ENCODE measurements at places on chromosomes 11 and 22.
A peak's percentile ranks its signal among the peaks of the same experiment; 100 is the strongest.

DNA sequence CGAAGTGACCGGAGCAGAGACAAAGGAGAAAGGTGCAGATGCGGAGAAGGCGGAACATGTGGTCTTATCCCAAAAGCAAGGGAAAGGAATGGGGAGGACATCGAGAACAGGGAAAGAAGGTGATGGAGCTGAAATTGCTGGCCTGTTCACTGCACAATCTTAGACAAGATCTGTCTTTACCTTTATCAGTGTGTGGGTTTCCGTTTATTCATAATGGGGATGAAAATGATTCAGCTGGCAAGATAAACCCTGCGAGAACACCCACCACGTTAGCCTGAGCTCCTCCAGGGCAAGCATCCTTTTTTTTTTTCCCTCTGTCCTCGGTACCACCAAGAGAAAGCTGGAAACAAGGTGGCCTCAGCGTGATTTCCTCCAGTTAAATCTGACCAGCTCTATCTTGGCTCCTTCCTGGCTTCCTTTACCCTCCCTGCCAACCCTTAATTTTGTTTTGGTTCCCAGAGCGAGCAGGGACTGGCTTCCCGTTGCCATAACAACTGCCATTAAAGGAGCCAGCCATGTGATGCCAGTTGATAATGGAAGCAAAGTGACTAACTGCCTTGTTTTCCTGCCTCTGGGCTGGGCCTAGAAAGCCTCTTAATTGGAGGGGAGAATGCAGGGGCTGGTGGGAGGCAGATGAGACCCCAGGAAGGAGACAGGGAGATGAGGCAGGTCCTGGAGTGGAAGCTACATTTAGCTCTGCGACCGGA lies 4.2 kb downstream of the SGSM1 start:
- DNase-seq: no peak

DNA sequence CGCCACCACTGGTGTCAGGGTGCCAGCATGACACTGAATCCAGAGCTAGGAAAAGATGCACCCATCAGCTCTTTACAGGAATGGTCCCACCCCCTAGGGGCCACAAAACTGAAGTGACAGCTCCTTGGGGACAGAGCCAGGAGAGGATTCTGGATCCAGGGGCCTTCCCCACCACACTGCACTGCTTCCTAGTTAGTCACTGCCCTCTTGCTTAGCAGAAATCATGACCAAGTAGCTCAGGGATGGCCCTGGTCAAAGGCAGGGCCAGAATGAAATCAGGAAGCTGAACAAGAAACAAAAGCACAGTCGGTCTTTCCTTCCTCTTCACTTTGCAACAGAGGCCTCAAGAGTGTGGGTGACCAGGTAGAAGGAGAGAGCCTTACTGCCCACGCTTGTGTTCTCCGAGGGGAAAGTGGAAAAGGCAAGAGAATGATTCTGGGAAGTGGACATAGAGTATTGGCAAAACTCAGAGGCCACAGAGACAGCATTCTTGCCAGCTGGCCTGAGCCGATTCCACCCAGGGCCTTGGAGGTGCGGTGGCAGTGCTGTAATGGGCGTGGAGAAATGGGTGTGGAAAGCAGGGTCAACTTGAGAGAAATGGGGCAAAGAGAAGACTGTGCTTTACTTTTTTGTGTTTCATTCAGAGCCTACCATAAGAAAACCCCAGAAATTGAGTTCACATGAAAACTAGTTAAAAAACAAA lies 39.8 kb downstream of the KCNJ1 start:
- no peak for DNase-seq

GRCh38 chr11:16799890-16800289 lies 61.4 kb downstream of the C11orf58 start:
- no peak for DNase-seq

DNA sequence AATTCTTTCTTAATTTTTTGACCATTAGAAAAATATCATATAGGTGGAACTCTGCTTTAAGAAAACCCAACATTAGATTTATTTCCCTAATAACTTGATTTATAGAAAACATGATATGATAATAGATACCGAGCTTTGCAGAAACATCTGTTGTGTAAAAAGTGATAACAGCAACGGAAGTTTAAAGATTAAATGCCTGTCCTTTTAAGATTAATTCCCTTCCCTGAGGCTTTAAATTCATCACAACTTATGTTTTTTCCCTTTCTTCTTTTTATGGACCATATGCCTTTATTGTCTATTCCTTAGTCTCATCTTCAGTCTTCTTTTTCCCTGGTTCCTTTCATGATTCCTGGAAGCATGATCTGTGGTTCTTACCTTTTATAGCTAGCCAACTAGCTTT lies 1.9 kb downstream of the USP47 start:
- DNase-seq: no peak

DNA sequence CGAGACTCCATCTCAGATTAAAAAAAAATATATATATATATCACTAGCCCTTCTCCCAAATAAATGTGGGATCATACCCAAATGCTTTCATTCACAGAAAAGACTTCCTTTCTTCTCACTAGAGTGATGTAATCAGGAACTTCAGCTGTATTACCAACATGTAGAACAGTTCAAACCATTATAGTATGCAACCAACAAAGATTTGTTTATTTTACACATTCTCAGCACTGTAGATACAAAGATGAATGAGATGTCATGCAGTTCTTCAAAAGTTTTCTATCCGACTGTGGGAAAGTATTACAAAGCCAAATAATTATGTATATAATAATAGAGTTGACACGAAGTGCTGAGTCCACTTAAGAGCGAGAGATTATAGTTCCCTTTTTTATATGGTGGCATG lies 22.2 kb upstream of the ZNF143 start:
- peak; percentile 10 for DNase-seq

DNA sequence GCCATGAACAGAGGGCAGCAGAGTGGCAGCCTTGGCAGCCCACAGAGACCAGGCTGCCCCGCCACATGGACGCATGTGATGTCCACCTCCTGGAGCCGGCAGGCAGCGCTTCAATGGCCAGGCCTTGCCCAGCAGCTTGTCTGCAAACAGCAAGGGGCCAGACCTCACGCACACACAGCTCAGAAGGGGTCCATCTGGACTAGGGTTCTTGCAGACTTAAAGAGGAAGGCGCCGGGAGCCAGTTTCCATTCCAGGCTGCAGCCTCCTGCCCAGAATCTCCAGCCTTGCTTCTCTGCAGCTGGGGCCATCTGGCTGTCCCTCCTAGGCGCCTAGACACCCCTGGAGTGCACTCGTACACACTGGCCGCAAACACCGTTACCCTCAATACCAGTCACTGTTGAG lies 91.9 kb upstream of the TMEM45B start:
- DNase-seq: no peak

- no peak for DNase-seq
Measured at GRCh38 chr22:20554824-20555223, 47.4 kb downstream of the MED15 start.

DNA sequence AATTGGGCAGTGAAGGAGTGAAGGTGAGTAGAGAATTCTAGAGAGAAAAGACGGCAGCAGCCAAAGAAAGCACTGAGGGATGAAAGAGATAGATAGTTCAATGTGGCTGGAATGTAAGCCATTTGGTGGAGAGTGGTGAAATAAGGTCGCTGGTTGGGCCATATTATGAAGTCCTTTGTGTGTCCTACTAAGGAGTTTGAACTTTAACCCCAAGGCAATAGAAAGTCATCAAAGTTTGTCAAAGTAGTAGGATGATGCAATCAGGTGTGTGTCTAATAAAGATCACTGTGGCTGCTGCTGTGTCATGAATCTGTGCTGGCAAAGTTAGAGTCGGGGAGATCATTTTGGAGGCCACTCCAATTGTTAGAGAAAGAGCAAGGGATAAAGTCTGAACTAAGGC lies 18.7 kb downstream of the RNF121 start:
- DNase-seq: no peak

GRCh38 chr11:72421351-72421750 lies 13.0 kb downstream of the CLPB start:
- no peak for DNase-seq

DNA sequence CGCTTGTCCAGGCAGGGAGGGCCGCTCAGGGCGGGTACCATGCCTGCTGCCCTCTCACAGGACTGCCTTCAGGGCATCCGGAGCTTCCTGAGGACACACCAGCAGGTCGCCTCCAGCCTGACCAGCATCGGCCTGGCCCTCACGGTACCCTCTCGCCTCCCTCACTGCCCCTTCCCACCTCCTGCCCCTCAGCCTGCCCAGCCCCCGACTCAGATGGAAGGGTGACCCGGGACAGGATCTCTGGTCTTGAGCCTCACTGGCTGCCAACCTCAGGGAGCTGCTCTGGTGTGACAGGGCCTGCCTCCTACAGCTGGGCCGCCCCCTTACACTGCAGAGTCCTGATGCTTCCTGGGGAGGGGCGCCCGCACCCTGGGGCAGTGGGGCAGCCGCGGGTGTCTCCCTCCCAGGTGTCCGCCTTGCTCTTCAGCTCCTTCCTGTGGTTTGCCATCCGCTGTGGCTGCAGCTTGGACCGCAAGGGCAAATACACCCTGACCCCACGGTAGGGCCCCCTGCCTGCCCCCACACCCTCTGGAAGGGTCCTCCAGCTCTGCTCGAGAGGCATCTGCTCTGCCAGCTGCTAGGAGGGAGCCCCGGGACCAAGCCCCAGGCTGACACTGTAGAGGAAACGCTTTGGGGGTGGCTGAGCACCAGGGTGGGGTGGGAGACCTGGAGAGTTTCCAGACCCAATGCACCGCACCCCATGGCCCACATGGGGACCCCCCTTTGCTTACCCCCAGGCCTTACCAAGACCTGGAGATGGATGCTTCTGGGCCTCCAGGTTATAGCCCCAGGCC lies 14.6 kb downstream of the TSPAN32 start:
- DNase-seq: no peak

DNA sequence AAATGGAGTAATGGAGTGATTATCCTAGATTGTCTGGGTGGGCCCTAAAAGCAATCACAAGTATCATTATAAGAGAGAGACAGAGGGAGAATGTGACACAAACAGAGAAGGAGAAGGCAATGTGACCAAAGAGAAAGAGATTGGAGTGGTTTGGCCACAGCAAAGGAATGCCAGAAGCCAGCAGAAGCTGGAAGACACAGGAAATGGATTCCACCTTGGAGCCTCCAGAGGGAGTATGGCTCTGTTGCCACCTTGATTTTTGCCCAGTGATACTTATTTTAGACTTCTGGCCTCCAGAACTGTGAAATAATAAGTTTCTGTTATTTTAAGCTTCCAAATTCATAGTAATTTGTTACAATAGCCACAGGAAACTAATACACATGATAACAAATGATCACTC lies 36.8 kb upstream of the OR5P2 start:
- DNase-seq: no peak

GRCh38 chr11:17510507-17511206 lies 33.6 kb downstream of the USH1C start:
- no peak for DNase-seq

DNA sequence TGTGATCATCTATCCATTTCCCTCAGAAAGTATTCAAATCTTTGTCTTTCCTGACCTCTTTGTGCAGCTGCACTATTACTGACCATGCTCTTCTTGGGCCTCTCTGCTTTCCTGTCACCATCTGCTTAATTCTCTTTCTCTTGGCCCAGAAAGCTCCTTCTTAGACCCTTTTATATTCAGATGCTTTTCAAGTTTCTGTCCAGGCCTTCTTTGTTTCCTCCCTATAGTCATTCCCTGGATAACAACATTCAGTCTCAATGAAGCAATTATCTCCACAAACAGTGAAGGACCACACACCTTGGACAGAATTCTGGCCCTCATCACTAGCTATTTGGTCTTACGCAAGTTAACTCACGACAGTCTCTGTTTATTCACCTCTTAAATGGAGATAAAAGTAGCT lies 89.7 kb downstream of the LARGE2 start:
- no peak for DNase-seq

- no peak for DNase-seq
Measured at GRCh38 chr11:122717264-122717867, 61.8 kb downstream of the UBASH3B start.

GRCh38 chr22:22085702-22086500 lies 103.3 kb upstream of the TOP3B start:
- peak; percentile 37 for DNase-seq

GRCh38 chr22:42992092-42992491 lies 22.9 kb downstream of the PACSIN2 start:
- DNase-seq: no peak

- no peak for DNase-seq
Measured at GRCh38 chr22:44068422-44069191, 44.5 kb downstream of the PARVB start.

GRCh38 chr11:75246006-75246670 lies 5.6 kb downstream of the TPBGL start:
- no peak for DNase-seq

DNA sequence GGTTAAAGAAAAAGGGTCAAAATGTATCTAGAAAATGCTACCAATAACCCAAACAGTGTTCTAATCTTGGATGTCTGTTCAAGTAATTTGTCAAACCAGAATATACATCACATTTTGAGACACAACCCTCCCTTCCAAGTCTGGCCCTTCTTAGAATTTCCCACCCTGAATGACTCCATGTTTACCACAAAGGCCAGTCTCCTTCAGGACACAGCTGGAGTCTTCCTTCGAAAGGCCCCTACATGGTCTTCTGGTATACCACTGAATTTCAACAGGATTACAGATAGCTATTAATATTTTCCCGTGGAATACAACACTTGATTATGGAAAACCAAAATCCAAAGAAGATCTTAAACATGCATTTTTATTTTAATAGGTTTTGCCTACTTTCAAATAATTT lies 10.2 kb downstream of the CCDC34 start:
- no peak for DNase-seq

- no peak for DNase-seq
Measured at GRCh38 chr11:88139865-88140264, 35.4 kb downstream of the RAB38 start.

- DNase-seq: no peak
Measured at GRCh38 chr22:26701323-26701722, 43.9 kb downstream of the MIAT start.

GRCh38 chr11:62974848-62975522 lies 9.8 kb downstream of the SLC22A6 start:
- DNase-seq: peak; percentile 9

DNA sequence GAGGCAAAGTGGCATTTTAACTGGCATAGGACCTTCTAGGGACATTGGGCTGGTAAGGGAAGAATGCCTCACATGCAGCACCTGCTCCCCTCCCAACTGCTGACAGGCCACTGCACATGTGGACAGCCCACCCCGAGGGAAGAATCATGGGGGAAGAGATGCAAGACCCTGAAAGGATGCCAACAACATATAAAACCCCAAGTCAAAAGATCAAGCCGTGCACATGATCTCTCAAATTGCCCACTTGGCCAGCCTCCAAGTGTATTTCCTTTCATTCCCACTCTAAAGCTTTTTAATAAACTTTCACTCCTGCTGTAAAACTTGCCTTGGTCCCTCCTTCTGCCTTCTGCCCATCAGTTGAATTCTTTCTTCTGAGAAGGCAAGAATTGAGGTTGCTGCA lies 947.8 kb upstream of the CCDC90B start:
- no peak for DNase-seq

DNA sequence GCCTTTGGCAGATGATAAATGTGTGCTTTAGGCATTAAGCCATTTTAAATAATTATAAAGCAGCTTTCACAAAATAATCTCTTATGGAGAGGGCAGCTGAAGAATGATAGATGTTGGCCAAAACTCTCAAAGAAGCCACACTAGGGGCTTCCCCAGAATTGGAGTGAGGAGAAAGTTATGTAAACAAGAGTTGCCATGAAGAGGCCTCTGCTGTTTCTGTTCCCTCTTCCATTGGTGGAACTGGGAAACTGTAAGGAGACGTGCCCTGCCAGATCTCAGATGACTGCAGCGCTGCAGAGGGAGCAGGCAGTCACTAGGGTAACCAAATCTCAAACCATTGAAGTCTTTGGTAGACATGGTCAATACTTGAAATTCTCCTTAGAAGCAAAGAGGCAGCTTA lies 19.4 kb upstream of the APLP2 start:
- peak; percentile 62 for DNase-seq

All from choroid plexus epithelial cell (primary cell).